Ammon's horn (tissue), 1 donor: ENCODE measurements at places on chromosomes 7 and 10.

GRCh38 chr7:248732-249435 lies 41.1 kb upstream of the FOXL3 start:
- no peak for DNase-seq

GRCh38 chr7:135811506-135811905 lies 62.9 kb upstream of the FAM180A start:
- no peak for DNase-seq

DNA sequence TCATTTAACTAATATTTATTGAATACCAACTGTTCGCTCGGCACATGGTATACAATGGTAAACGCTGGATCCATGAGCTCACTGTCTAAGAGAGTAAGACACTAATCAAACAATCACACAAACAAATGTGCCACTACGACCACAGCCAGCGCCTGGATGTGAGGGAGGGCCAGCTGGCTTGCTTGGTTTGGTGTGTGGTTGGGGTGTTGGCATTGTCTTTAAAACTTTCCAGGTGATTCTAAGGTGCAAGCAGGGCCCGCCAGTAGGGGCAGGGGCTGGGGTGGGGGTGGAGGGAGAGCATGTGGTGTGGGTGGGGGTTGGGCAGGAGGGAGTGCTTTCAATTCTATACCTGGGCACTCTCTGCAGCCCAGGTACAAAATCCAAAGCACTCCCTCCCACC lies 31.6 kb downstream of the ADRA2A start:
- no peak for DNase-seq

DNA sequence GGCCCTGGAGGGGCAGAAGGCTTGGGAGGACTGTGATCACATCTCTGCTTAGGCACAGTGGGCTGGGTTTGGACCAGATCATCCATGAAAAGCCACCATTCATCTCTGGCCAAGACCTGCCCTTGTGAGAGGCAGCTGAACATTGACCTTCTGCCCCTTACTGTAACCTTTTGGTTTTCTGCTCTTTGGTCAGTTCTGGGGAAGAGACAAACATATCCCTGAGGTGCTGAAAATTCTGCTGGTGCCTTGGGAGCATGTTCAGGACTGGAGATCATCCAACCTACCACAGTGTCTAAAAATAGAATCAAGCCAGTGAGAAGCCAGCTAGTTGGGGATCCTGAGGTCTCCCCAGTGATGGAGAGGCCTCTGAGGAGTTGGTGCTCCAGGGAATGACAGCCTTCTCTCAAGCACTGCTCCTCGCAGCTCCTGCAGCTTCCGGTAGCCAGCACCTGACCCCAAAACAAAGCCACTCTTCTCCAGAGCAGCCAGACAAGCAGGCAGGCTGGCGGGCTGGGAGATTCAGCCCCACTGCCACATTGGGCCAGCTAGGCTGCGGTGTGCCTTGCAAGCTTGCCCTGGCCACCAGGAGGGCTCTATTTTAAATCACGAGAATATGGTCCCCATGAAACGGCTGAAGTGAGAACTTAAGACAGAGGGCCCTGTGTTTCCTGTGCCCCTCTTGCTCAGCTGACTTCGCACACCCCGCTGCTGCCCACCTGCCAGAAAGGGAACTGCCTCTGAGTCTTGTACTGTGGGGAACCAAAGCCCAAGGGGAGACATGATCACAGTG lies 37.8 kb upstream of the UBE2H start:
- peak; percentile 9 for DNase-seq

- no peak for DNase-seq
These were observed 237.9 kb upstream of the CTBP2 start for GRCh38 chr10:125398270-125398669.

DNA sequence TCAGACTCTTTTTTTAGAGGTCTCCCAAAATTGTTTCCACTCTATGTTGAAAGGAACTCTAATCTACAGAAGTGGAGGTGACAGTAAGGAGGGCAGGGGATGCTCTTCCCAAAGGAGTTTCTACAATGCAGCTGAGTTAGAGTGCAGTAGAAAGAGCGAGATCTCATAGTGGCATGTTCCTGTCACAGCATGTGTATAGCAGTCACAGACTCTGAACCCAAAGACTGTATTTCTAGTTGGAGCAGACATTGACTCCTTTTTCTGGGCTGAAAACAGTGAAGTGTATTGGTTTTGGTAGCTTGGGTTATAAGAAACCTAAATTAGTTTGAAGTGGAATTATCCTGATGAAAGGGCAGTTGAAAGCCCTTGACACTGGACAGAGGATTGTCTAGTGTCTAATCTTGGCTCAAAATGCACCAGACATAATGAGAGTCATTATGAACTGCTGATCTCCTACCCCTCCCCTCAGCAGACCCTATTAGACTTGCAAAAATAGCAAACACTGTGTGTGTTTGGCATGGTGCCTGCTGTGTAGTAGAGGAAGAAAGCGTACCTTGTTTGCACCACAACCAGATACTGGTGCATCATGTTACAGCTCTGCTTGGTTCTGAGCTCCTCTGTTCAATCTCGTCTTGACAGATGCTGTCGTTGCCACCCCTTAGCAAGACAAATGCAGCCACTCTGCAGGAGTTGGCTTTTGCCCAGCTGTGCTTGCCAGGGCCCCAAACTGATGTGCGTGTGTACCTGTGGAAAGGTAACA lies 336.0 kb downstream of the AUTS2 start:
- peak; percentile 96 for DNase-seq

- no peak for DNase-seq
These were observed 34.7 kb upstream of the KMT2E start for GRCh38 chr7:104979167-104979841.

GRCh38 chr7:97005183-97006054 lies at the start of gene DLX6:
TSS of gene DLX6 (plus strand) at chr7:97005553. CDS start at chr7:97005978, 425 bp downstream.
- peak; percentile 48 for DNase-seq

DNA sequence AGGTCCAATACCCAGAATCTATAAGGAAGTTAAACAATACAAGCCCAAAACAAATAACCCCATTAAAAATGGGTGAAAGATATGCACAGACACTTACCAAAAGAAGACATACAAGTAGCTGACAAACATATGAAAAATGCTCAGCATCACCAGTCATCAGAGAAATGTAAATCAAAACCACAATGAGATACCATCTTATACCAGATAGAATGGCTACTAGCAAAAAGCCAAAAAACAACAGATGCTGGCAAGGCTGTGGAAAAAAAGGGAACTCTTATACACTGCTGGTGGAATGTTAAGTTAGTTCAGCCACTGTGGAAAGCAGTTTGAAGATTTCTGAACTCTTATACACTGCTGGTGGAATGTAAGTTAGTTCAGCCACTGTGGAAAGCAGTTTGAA lies 331.1 kb downstream of the KIF20B start:
- no peak for DNase-seq

DNA sequence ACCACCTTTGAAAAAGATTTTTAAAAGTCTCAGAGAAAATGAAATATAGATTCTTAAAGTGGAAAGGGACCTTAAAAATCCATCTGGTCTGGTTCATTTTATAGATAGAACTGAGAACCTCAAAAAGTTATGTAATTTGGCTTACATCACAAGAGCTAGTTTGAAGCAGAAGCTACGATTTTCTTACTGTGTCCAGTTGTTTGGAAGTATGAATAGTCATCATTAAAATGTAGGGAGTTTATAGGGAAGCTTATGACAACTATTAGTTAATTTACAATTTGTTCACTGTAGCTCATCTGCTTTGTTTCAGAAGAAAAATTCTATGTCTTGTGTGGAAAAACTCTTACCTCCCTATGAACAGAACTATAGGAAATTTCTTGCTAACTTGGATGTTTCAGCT lies 26.9 kb downstream of the ZEB1 start:
- no peak for DNase-seq

DNA sequence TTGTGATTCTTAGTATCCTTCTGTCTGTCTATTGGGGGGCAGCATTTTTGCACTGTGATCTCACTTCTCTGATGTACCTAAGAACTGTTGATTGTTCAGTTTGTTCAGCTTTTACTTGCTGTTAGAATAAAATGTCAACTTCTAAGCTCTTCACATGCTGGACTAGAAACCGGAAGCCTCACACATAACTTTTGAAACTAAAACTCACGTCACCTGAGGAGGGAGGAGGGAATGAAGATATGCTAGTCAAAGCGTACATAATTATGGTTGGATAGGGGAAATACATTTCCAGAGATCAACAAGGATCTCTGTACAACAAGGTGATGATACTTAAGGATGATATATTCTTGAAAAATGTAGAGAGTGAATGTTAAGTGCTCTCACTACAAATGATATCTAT lies 609.7 kb downstream of the INHBA start:
- DNase-seq = no peak

- no peak for DNase-seq
These were observed 31.7 kb downstream of the CYCS start for GRCh38 chr7:25093268-25093826.

GRCh38 chr7:70135656-70136055 lies 537.4 kb downstream of the AUTS2 start:
- DNase-seq = peak; percentile 58

DNA sequence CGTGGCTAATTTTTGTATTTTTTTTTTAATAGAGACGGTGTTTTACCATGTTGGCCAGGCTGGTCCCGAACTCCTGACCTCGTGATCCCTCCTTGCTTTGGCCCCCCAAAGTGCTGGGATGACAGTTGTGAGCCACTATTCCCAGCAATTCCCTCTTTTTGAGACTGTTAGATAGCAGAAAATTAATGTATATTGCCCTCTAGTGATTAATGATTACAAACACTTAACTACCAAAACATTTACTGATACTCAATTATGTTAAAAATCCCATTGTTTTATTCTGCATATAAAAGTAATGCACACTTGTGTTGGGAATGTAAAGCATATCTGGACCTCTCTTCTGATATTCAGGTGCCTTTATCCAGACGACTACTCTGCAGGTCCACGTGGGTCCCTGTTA lies 41.2 kb upstream of the COBL start:
- DNase-seq = peak; percentile 21

- DNase-seq = no peak
These were observed 183.3 kb downstream of the NPSR1 start for GRCh38 chr7:34841326-34841725.

- DNase-seq = peak; percentile 61
These were observed 17.8 kb downstream of the VWC2 start for GRCh38 chr7:49791088-49791741.

- no peak for DNase-seq
These were observed 10.3 kb upstream of the TSPAN13 start for GRCh38 chr7:16743236-16743635.

DNA sequence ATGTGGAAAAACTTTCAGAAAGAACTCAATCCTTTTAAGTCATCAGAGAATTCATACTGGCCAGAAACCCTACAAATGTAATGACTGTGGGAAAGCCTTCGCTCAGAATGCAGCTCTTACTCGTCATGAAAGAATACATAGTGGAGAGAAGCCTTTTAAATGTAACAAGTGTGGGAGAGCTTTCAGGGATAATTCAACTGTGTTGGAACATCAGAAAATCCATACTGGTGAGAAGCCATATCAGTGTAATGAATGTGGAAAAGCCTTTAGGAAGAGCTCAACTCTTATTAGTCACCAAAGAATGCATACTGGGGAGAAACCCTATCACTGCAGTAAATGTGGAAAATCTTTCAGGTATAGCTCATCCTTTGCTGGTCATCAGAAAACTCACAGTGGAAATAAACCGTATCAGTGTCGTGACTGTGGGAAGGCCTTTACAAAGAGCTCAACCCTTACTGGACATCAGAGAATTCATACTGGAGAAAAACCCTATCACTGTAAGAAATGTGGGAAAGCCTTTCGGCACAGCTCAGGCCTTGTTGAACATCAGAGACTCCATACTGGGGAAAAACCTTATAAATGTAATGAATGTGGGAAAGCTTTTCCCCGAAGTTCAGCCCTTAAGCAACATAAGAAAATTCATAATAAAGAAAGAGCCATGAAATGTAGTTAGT lies 10.6 kb downstream of the ZNF485 start:
- no peak for DNase-seq

- DNase-seq = peak; percentile 66
These were observed 35.4 kb downstream of the C7orf25 start for GRCh38 chr7:42876182-42877068.

DNA sequence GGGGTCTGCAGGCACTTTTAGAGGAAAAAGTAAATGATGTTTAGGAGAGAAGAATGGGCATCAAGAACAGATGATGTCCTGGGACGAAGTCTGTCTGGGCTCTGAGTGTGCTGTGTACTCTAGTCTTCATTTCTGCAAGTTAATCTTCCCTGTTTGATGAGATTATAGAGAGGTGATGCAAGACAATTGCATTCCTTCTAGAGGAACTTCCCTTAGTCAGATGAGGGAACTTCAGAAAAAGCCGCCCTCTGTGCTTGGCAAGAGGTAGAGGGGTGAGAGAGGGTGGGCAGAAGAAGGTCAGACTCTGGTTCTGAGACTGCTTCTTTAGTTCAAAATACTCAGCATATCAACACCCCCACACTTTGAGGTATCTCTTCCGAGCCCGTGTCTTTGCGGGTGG lies 797.9 kb downstream of the LRMDA start:
- no peak for DNase-seq

GRCh38 chr7:55022002-55022985 lies 3.5 kb downstream of the EGFR start:
- no peak for DNase-seq

DNA sequence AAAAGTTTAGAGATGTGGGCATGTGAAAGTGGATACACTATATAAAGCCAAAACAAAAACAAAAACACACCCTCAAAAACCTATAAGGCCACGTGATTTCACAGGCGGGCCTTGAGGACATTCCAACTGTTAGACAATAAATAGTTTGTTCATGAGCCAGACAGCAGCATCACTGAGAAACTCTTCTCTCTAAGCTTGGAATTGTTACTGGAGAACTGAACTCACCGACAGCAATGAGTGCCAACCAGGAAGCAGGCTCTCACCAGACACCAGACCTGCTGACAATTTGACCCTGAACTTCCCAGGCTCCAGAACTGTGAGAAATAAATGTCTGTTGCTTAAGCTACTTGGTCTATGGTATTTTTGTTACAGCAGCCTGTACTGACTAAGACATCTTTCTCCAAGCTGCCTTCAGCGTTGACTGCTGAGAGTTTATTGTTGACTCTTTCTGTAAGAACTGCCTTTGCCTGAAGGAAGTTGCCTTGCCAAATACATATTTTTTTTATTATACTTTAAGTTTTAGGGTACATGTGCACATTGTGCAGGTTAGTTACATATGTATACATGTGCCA lies 107.5 kb downstream of the EPDR1 start:
- no peak for DNase-seq

DNA sequence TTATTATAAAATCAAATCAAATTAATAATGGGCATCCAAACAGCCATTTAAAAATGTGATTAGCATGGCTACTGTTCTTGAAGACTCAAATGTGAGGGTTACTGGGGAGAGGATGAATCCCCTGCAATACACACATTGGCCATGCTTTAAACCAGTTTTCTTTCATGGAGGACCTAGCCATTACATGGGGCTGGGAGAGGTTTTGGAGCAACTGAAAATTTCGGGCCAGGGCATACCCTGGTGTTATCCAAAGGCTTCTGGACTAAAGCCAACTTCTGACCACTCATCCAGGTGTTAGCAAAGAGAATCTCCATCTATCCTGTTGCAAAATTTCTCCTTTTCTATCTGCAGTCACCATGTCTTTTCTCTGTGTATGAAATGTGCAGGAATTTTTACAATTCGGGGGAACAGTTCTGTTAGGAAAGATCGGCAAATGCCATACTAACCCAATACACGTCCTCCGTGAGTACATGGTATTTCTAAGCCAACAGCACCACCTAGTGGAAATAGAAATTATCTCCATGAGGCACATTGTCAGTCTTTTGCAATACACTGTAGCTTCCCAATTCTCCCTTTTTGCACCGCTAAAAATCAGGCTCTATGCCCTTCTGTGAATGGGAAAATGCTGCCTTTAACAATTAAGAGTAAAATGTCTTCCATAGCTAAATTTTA lies 47.0 kb upstream of the ZNF107 start:
- DNase-seq = peak; percentile 72

GRCh38 chr10:21172930-21173801 lies 276.1 kb upstream of the NEBL start:
- DNase-seq = peak; percentile 35
